ENCODE measurements at places on chromosomes 16 and 17.

- no peak for DNase-seq
These were observed 48.5 kb downstream of the NSRP1 start for GRCh38 chr17:30165147-30165546.

- DNase-seq = no peak
These were observed 31.8 kb downstream of the HASPIN start for GRCh38 chr17:3755335-3756030.

- DNase-seq = no peak
These were observed 2.6 kb downstream of the MYL11 start for GRCh38 chr16:30377050-30377811.

- no peak for DNase-seq
These were observed 57.3 kb upstream of the HNF1B start for GRCh38 chr17:37802061-37802595.

GRCh38 chr17:2151358-2152033 is 96.6 kb downstream of the HIC1 start:
- DNase-seq = no peak

DNA sequence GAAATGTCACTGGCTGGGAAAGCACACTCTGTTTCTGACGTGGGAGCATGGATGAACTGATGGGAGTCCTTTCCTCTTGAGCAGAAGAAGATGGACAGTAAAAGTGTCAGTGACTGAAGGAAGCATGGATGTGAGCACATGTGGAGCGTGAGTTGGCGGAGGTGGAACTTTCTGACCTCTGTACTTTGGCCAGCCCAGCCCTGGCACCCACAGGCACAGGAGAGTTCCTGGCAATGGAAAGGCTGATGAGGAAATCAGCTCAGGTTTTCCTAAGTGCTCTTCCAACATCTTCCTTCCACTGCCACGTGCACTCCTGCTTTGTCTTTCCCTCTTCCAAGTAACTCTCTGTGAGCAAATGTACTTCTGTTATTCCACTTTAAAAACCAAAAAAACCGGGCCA is 276.8 kb downstream of the NTN1 start:
- DNase-seq = no peak

DNA sequence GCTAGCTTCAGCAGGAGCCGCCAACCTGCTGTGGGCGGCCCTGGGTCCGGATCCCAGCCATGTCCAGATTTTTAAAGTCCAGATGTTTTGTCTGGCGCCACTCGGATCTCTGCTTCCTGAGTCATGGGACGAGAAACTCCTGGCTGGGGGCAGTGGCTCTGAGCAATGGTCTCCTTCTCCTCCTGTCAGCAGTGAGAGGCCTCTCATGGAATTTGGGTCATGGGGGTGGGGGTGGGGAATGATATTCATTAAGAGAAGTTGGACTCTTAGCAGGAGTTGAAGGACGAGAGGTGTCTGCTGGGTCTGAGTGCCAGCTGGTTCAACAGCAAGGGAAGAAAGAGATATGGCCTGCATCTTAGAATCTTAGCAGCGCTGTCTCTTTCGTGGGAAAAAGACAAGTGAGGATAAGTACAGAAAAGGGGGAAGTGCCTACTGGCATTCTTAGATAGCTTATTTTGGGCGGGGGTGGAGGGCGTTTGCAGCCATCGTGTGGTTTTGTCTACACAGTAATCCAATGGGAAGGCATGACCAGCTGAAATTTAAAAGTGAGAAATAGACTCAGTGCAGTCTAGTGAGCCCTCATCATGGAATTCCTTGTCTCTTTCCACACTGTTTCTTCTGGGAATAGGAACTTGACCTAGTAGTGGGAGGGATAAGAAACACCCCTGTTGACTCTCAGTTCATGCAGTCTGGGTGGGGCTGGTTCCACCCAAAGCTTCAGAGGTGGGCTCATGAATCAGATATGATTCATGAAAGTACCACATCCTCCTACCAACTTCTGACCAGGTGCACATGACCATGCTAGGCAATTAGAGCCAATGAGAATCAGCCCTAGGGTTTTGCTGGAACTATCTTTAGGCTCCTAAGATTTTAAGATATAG is 80.5 kb downstream of the MYH13 start:
- no peak for DNase-seq

DNA sequence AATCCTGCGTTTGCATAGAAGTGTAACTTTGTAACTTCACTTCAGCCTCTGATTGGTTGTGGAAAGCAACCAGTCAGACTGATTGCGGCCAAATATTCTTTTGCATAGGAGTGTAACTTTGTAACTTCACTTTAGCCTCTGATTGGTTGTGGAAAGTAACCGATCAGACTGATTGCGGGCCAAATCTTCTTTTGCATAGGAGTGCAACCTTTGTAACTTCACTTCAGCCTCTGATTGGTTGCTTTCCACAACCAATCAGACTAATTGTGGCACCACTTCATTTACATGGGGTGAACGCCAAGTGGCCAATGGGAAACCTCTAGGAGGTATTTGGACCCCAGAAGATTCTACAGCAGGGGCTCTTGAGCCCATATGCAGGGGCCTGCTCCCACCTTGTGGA is 1.8 kb upstream of the TMEM98 start:
- DNase-seq = no peak

GRCh38 chr17:74757502-74757901 is 9.1 kb downstream of the NHERF1 start:
- no peak for DNase-seq

- no peak for DNase-seq
These were observed 90.1 kb upstream of the CDC42EP4 start for GRCh38 chr17:73401911-73402310.

DNA sequence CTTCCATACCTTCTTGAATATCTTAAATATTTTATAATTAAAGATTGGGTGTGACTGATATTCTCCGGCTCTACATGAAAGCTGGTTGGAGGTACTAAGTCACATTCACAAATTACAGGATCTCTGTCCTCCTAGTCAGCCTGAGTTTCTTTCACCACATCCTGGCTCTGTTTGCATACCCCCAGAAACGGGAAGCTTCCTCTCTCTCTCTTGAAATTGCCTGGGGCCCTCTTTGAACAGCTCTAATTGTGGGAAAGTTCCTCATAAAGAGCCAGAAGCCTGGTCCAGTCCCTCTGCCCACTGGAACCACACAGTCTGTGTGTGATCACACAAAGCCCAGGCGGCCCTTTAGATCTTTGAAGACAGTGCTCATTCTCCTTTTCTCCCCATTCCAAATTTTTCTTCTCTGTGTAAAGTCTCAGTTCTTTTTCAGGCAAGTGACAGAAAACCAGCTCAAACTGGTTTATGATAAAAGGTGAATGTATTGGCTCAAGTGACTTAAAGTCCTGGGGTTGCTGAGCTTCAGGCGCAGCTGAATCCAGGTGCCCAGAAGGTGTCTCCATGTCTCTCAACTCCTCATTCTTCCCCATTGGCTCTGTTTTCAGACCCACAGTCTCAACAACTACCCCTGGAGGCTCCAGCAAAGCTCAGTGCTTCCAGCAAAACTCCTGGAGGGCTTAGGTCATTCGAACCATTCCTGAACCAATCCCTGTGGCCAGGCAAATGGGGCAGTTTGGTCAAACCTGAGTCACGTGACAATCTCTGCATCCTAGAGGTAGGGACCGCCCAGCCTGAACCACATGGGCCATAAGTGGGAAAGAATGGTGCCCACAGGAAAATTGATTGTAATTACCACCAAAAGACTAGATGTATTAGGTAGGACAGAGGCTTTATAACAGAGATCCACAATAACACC is 8.5 kb upstream of the RAI1 start:
- DNase-seq = no peak

DNA sequence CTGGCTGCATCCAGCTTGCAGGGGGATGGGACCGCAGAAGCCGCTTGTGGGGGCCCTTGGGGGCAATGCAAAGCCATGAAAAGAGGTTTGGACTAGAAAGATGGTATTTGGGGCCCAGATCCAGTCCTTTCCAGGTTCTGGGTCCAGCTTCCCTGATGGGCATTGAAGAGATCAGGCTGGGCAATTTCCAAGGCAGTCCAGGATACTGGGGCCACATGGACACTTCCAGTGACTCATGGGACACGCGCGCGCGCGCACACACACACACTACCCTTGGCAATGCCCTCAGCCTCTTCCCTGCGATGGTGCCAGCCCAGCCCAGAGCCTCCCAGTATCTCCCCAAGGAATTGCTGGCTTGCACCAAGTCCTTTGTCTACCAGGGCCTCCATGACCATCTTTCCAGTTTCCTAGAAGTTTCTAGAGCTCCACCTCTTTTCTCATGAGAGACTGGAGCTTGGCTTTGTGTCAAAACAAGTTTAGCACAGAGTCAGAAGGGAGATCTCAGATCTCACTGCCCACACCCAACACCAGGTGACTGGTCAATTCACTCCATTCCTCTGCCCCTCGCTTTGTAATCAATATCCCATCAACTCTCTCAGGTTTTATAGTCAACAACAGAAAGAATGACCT is 44.3 kb downstream of the WNT3 start:
- DNase-seq = no peak

DNA sequence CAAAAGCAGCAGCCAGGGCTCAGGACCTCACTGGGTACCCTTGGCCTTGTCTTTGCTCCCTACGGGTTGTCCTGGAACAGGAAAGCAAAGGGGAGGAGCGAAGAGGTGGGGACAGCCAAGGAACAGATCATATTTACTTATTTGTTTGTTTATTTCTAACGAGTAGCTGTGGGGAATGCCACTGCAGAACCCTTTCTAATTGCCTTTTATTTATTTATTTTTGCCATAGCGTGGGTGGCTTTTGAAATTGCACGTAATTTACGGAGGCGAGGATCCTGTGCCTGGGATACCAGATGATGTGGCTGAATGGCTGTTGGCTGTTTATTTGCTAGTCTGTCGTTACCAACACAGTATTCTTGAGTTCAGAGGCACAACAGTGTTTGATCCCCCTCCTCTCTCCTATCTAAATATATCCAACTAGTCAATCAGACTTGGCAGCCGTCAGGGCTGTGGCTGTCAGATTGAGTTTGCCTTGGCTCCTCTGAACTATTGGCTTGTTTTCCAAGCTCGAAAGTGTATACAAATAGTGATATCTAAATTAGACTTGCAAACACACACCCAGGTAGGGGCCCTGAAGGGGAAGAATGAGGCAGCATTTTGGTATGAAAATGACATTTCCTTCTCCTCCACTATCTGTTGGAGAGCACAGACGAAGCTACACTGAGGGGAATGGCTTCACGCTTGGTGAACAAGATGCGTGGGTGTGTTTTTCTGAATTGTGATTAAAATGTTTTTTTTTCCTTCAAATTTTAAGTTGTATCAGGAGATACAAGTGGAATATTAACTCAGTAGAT is 110.4 kb downstream of the MSI2 start:
- DNase-seq = no peak

GRCh38 chr17:75048249-75048878 is 1.3 kb downstream of the KCTD2 start:
- DNase-seq = no peak

DNA sequence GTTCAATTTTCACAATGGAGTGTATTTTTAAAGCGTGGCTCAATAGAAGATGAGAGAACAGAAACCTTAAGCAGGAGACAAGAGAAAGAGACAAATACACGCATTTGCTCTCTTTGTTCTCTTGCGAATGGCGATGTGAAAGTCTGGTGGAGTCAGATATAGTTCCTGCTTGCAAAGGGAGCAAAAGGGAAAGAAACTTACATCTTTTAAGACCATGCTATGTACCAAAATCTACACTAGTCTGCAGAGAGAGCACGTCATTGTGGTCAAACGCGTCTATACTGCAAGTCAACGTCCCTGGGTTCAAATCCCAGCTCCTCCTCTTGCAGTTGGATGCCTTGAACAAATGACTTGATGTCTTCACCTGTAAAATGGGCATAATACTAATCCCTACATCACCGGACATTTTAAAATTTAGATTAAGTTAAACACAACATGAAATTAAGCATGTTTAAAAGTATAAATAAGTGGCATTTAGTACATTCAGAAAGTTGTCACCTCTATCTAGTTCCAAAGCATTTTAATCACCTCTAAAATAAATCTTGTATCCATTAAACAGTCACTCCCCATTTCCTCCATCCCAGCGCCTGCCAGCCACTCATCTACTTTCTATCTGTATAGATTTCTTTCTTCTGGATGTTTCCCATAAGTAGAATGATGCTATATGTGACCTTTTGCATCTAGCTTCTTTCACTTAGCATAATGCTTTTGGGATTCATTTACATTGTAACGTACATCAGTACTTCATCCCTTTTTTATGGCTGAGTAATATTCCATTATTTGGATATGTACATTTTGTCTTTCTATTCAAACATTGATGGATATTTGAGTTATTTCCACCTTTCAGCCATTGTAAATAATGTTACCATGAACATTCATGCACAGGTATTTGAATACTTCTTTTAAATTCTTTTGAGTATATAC is 406.9 kb downstream of the TMEM114 start:
- DNase-seq = no peak

DNA sequence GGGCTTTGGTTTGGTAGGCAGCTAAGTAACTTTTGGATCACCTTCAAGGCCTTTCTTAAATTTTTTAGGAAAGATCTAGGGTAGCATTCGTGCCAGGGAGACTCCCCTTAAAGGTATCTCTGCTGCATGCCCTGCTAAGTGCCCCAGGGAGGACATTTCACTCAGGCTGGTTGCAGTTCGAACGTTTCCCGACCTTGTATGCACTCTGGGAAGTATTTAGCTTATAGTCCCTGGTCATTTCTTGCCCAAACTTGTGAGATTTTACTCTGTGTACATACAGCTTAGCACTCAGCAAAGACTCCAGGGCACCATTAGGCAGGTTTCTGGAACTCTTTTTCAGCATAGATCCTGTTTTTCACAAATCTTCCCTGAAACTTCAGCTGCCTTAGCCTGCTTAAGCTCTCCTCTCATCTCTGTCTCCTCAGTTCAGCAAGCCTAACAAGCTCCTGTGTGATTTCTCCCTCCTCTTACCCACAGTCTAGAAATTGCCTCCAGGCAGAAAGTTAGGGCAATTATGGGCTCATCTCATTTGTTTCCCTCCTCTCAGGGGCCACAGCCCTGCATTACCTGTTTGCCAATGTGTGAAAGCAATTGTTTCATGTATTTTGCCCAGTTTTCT is 84.6 kb downstream of the MRTFB start:
- DNase-seq = no peak

DNA sequence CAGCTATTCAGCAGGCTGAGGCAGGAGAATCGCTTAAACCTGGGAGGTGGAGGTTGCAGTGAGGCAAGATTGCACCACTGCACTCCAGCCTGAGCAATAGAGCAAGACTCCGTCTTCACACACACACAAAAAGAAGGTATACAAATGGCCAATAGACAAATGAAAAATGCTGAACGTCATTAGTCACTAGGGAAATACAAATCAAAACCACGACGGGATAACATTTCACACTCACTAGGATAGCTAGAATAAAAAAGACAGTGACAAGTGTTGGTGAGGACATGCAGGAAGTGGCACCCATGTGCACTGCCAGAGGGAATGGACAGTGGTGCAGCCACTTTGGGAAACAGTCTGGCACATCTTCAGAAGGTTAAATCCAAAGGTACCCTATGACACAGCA is 172.9 kb downstream of the FTO start:
- DNase-seq = no peak
